ENCODE measurements at places on chromosomes 5 and 9.

DNA sequence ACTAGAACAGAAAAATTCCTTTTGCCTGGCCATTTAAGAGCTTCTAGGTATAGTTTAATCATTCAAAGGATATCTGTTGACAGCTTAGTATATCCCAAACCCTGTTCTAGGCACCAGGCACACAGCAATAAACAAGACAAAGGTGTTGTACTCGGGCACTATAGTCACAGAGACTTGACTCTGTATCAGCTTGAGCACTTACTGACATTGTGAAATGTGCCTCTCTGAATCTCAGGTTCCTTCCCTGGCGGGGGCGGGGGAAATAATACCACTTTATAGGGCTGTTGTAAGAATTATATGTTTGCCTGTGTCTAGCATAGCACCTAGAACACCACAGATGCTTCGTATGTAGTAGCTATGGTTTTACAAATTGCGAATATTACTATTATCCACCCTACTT is 104.5 kb downstream of the NR6A1 start:
- no peak for DNase-seq

DNA sequence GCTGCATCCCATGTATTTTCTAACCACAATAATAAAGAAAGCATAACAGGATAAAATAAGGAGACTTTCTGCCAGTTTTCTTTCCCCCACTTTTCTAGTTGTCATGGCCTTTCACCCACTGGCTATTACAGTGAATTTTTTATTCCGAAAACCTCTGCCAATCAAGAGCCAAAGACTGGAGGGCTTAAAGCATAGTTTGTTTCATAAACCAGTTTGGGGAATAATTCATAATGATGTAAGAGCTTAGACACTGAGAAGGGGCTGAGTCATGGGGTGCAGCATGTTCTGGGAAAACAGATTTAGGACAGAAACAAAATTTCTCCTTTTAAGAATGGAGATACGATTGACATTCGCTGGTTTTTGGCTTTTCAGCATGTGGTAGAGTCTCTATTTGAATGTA is 4.4 kb upstream of the GLIPR2 start:
- DNase-seq: no peak

GRCh38 chr5:132026516-132027008 is 15.1 kb upstream of the ACSL6 start:
- no peak for DNase-seq

GRCh38 chr5:39505363-39505762 is 80.6 kb upstream of the DAB2 start:
- DNase-seq: no peak

DNA sequence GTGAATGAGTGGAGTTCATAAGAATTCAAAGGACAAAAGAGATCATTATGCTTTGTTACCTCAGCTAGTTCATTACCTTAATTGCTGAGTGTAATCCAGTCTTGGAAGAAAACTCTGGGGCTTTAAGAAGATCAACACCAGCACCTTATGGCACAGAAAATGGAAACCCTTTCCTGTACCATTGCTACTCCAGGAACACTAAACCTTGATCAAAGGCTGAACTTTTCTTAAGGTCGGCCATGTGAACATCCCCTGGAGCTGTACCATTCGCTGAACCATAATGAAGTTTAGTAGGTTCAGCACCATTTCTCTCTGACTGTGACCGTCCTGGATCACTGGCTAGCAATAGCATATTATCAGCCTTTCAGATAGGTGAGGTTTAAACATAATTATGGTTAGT is 97.4 kb downstream of the PBX3 start:
- no peak for DNase-seq

GRCh38 chr5:146877783-146878475 is 628 bp downstream of the PPP2R2B start:
- DNase-seq: no peak

GRCh38 chr9:126420643-126421564 is 94.3 kb downstream of the MVB12B start:
- DNase-seq: no peak

DNA sequence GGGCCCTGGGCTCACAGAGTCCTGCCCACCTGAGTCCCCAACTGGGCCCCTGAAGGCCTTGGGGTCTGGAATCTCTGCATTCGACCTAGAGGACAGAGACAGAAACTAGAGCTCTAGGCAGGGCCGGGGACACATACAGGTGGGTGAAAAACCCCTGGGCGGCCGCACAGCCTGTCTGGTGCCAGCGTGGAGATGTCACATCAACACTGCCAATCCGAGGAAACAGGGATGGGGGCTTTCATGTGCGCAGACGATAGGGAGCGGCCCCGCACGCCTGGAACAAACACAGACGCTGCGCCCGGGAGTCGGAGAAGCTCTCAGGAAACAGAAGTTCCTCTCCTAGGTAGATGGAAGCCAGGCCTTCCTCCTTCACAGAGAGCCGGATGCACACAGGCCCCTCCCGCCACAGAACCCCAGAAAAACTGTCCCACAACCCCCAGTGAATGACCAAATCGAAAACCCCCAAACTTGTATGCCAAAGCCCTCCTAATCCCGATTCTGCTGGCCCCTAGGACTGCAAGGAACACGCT is 1.8 kb downstream of the GRM6 start:
- DNase-seq: no peak

DNA sequence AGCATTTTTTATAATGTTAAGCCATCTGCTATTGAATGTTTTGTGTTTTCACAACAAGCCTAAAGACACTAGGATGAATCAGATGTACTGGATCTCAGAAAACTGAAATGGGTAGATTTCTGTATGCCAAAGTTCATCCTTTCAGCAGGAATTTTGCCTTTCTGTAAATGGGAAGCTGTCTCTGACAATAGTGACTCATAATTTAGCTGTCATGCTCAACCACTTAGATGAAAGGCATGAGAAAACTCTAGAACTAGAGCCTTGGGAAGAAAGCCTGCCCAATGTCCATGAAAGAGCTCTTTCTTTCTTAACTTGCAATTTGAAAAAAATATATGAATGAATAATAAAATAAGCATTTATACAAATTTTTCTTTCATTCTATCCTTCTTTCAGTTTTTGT is 616.0 kb upstream of the EDIL3 start:
- DNase-seq: no peak

- DNase-seq: no peak
Measured at GRCh38 chr5:114363837-114364236, 2.0 kb downstream of the KCNN2 start.

GRCh38 chr9:81465468-81466011 is 223.8 kb downstream of the TLE1 start:
- DNase-seq: no peak

- DNase-seq: no peak
Measured at GRCh38 chr5:81768935-81769452, 18.1 kb upstream of the SSBP2 start.

GRCh38 chr9:87873607-87874303 is 8.9 kb upstream of the SPATA31E1 start:
- no peak for DNase-seq

DNA sequence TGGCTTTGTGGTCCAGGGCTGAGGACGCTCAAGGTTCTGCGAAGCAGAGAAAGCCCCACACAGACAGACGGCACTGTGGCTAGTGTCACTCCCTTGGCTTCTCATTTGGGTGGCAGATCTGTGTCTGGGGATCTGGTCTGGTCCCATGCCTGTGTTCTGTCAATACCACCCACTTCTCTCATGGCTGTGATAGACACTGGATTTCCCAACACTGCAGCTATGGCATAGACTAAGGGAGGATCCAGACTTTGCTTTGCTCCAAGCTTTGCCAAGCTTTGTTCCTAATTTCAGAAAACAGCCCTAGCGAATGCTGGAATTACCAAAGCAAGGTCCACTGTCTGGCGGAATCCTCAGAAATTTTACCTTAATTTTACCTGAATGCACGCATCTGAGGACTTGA is 62.1 kb downstream of the GADD45G start:
- DNase-seq: no peak

DNA sequence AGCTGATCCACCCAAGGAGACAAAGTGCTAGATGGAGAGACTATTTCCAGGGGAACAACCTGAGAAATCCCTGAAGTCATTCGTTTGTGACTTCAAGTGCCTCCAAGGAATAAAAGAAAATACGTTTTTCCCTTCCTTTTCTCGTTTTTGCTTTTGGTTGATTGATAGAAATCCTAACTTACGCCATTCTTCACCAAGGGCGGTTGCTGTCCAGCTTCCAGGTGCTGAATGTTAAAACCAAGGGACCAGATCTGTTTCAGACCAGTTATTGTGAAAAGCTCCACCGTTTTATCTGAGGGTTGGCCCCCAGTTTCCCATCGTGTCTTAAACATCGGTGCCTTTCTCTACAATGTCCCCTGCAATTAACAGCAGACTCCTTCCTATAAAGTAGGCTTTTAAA is 600.7 kb upstream of the SGCD start:
- DNase-seq: no peak

- DNase-seq: no peak
Measured at GRCh38 chr5:151082282-151082902, 1.6 kb upstream of the TNIP1 start.

DNA sequence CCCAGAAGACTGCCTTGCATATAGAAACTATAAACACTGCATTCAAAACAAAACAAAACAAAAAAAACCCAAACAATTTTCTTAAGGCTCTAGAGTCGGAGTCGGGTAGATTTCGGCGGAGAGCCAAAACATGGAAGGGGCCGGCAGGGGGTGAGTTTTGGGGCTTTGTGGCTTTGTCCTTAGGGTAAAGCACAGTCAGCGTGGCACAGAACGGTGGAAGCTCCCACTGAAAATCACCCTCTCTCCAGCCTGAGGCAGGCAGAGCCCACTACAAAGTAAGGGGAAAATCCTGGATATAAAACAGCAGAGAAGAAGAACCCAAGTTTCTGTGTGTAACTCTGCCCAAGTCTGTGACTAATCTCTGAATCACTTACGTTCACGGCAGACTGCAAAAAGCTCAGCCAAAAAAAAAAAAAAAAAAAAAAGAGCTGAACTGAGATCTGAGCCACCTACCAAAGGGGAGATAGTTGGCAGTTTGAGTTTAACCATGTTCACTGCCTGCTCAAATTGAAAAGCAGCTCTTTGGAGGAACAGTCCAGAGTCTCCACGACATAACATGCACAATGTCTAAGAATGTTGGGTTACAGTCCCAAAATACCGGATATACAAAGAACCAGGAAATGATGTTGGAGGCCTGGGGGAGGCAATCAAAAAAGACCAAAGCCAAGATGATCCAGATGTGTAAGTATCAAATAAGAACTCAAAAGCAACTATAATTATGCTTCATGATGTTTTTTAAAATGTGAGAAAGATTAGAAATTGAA is 26.6 kb upstream of the OR2K2 start:
- DNase-seq: no peak
